ENCODE measurements at places on chromosomes 16 and 17. TPM values are rescaled to one million over a fixed set of nuclear protein-coding genes. Genes with fewer than 3 reads are reported as not detected.

- no peak for DNase-seq
Measured at GRCh38 chr17:73419881-73420280, 108.1 kb upstream of the CDC42EP4 start.

DNA sequence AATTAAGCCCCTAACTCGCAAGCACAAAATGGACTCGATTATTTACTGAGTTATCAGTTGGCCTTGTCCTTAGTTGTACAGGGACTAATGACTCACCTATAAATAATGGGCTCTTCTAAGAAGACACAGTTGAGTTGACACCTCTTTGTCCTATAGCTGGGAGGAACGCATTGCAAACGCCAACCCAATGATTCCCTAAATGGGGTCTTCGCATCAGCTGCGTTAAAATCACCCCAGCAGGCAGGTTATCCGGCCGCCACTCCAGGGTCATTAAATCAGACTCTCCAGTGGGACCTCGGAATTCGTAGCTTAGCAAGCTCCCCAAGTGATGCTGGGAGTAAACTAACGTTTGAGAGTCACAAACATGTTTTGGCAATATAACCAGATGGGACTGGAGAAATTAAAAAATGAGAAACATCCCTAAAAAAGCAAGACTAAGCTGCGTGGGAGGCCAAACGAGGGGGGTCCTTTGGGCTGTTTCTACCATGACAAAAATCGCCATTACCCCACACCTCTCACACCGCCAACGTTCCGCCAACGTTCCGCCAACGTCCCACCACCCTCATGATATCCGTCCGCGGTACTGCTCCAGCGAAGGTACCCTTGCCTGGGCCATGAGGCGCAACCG, 932 bp upstream of the NFE2L1 start:
- no peak for DNase-seq

DNA sequence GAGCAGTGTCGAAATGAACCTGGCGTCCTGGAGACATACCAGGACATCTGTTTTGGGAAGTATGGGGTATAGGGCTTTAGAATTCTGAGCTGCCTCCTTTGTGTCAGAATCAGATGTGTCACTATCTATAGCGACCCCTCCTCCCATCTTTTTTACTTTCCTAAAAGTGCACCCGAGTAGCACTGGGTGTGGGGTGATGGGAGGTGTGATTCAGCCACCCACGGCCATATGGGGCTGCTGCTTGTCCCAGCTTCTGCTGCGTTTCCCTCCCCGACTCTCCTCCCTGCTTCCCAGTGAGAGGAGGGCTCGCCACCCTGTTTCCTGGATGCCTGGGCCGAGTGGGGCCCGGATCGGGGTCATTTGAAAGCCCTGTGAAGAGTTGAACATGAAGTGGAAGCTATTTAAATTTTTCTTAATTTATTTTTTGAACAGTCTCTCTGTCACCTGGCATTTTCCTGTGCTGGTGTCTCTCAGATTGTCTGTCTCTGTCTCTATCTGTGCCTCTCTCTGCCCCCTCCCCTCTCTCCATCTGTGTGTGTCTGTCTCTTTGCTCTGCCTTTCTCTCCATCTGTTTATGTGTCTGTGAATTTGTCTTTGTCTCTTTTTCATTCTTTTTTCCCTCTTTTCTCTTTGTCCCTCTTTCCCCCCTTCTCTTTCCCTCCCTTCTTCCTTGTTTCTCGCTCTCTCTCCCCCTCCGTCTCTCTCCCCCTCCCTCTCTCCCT, 638.8 kb upstream of the EEF2KMT start:
- DNase-seq = no peak

GRCh38 chr17:80491478-80492342, 15.3 kb upstream of the NPTX1 start:
- peak; percentile 74 for DNase-seq

TP53TG3C gene
- total RNA-seq = not detected

KRTAP4-5 gene
- total RNA-seq = not detected

- DNase-seq = no peak
Measured at GRCh38 chr16:84879569-84880487, 60.0 kb downstream of the CRISPLD2 start.

Measured in glutamatergic neuron (in vitro differentiated cells).